ENCODE measurements at places on chromosomes 4 and X. TPM values are rescaled to one million over a fixed set of nuclear protein-coding genes. Genes with fewer than 3 reads are reported as not detected.

The PPP4R3C gene
- not detected for total RNA-seq

The FRMD7 gene
- total RNA-seq: not detected

The SHOX gene
- total RNA-seq: 0.18 TPM

The FOXR2 gene
- not detected for total RNA-seq

The KANTR gene
- 53.1 TPM for total RNA-seq

The GRIA3 gene
- 33.8 TPM for total RNA-seq

DNA sequence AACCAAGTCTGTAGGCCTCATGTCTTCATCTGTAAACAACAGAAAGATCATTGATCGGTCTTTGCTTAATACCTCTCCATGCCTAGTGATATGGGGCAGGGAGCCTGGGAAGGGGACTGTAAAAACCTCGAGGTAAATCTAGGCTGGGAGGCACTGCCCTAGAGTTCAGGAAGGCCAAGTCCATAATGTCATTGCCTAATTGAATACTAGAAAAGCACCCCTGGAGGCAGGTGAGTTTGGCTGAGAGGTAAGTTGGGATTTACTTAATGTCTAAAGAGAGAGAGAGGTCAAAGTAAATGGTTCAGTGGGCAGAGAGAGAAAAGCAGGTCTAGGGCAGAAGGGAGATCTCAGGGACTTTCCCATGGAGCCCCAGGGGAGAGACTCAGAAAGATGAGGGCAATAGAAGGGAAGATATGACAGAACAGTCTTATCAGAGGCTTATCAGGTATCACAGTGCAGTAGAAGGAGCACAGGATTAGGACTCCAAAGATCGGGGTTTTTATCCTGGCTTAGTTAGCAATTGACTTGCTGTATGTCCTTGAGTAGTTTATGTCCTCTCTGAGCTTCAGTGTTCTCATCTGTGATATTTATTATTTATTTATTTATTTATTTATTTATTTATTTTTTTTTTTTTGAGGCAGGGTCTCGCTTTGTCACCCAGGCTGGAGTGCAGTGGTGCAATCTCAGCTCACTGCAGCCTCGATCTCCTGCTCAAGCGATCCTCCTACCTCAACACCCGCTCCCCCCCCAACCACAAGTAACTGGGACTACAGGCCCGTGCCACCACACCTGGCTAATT is 85.2 kb downstream of the SLC16A2 start:
- no peak for DNase-seq

GRCh38 chr4:182931691-182932345 is 14.6 kb upstream of the DCTD start:
- DNase-seq: no peak

DNA sequence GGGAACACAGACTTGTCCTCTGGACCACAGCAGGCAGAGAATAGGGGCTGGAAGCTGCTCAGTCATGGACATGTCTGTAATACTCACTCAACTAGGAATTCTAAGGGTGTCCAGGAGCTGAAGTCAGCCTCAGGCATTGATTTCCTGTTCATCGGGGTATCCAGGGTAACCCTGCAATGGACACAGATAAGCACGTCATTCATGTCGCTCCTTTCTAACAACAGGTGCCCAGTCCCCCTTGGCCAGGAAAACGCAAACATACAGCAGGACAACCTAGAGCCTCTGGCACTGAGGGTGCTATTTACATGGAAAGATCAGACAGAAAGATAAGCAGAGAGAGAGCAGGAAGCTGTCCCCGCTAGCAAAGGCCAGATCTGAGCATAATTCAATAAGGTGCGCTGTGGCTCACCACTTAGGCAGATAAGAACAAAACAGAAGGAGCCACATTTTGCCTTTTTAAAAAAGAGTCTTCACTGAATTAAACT is 21.3 kb downstream of the QDPR start:
- DNase-seq: no peak

GRCh38 chrX:96455078-96455477 is 229.6 kb upstream of the DIAPH2 start:
- DNase-seq: peak; percentile 2

- no peak for DNase-seq
Measured at GRCh38 chr4:87354168-87355102, 31.8 kb upstream of the HSD17B13 start.

- peak; percentile 44 for DNase-seq
Measured at GRCh38 chr4:163166041-163166579, 580 bp downstream of the NAF1 start.

DNA sequence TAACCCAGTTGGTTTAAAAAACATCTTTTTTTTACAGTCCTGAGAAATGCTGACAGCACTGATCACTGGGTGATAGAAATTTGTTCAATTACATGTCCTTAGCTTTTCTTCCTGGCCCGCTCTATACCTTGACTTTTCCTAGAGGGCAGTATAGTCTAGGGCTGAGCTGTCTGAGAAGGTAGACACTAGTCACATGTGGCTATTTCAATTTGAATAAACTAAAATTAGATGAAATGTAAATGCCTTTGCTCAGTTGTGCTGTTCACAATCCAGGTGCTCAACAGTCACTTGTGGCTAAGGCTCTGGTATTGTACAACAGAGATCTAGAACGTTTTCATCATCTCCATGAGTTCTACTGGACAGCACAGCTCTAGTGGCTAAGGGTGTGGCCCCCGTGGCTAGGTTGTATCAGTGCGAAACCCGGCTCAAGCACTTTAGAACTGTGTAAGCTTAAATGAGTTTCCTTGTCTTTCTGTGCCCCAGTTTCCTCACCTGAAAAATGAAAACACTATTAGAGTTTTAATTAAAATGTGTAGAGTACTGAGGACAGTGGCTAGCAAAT is 111.6 kb upstream of the WDR17 start:
- no peak for DNase-seq

DNA sequence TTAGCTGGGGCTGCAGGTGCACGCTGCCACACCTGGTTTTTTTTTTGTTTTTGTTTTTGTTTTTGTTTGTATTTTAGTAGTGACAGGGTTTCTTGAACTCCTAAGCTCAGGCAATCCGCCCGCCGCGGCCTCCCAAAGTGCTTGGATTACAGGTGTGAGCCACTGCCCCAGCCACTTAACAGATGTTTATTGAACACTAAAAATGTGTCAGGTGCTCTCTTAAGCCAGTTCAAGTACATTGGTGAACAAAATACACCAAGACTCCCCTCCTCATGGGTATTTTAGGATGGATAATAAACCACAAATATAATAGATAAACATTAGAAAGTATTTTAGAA is 69.9 kb downstream of the TRAPPC11 start:
- DNase-seq: no peak

- no peak for DNase-seq
Measured at GRCh38 chr4:56626963-56627362, 54.1 kb downstream of the HOPX start.

DNA sequence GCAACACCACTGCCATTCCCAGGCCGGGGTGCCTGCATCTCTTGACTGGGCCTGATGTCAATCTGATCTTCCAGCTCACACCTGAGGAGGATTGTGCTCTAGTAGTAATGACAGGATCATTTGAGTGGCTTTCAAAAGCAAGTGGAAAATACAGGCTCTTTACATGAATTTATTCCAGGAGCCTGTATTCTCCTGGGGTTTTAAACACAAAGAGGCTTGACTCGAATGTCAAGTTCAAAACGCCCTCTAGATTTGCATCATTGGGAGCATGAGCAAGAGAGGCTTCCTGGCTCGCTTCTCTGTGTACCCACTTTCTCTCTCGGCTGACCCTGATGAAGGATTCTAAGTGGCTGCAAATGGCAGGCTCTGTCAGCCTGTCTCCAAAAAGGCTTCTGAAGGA is 199.5 kb upstream of the PUDP start:
- DNase-seq: no peak

DNA sequence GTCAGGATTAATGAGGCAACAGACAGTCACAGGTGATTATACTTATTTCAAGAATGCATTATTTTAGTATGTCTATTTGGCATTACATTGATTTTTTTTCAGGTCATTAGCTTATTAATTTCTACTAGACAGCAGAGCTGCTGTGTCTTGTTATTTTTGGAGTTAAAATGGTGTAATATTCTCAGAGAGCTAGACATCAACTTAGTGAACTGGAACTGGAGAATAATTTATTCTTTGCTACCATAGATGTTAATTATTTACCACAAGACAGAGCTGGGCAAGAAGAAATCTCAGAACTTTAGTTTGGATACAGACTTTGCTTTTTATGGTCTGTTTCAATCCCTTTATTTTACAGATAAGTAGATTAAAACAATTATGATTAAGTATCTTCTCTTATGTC is 10.2 kb upstream of the HPGD start:
- DNase-seq: no peak

Data from cerebellum (tissue), 4 donors.